ENCODE measurements at places on chromosomes 7 and 10.

DNA sequence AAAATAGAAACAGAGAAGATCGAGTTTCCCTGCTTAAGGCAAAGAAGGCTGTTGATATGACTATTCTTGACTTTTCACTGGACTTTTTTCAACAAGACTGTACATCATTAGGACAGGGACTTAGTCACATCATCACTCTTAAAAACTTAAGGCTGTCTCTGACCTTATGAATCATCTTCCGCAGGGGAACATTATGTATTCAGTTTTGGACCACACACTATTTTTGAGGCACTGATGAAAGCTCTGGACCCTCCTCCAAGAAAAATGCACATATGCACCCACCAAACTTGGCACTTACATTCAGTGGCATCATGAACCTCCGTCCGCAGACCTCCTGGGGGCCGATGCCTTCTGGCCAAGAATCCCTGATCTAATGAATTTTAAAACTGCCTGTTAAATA, 96.4 kb downstream of the CALD1 start:
- no peak for DNase-seq

DNA sequence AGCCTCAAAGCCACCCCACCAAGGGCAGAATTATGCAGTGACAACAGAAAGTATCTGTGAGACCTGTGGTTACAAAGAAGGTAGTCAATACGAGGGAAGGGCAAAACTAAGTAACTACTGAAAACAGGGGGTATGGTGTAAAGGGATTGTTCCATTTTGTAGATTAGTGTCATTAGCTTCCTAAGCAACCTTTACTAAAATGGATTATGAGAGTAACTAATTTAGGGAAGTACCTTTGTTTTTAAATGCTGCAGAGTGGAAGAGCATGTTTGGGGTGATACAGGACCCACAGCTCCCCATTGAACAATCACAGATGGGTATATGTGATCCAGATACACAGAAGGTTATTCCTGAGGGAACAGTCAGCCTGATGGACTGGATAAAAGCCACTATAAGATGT, 51.3 kb upstream of the TAC1 start:
- DNase-seq: no peak

- no peak for DNase-seq
Observed at GRCh38 chr7:151758622-151759540, 118.0 kb downstream of the PRKAG2 start.

GRCh38 chr10:131179361-131179760, 132.2 kb downstream of the TCERG1L start:
- DNase-seq: no peak

DNA sequence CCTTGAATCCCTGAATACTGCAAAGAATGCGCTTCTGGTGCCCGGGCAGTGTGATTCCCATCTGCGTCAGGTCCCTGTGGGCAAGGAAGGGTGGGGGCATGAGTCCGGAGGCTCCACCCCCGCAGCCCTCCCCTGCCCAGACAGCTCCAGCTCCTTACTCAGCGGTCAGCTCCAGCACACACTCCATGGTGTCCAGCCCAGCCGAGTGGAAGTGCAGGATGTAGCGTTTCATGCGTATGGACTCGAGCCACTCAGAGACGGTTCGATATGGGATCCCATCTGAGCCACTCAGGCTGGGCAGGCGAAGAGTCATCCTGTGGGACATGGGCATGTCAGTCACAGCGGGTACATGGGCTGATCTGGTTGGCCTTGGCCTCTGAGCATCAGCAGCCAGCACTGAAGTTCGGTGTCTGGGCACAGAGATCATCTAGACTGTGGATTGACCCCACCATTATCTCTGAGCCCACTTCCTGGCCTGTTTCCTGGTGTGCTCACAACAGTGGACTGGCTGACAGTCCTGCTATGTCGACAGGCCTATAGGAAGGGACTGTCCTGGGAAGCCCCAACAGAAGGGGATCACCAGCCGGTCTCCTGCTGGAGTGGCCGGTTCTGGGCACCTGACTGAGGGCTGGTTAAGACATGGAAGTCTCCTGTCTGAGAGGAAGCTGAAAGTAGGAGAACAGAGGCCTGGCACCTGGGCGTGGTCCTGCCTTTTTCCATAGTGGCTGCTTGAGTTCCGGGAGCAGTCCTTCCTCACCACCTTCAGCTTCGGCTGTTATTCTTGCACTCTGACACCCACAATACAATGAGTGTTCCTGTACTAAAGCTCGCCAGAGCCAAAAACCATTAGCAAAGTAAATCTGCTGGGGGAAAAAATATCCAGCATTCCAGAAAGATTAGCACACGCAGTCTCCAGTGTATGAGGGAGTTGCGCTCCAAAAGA, 10.6 kb downstream of the ZYX start:
- no peak for DNase-seq

DNA sequence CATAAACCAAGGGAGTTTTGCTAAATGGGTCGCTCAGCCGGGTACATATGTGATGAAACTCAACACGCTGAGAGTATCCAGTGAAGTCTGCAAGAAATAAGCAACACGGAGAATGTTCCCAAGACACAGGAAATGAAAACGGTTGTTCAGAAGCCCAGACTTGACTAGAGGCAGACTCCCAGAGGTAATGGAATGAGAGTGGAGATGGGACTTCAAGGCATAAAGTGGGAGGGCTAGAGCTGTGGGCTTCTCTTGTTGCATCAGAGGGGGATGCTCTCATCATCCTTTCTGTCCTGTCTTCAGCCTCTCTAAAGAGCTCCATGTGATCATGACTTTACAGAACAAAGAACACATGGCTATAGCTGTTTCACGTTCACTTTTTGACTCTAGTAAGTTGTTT, 88.3 kb downstream of the BAMBI start:
- no peak for DNase-seq

- no peak for DNase-seq
Observed at GRCh38 chr10:59135275-59135674, 41.2 kb upstream of the PHYHIPL start.

DNA sequence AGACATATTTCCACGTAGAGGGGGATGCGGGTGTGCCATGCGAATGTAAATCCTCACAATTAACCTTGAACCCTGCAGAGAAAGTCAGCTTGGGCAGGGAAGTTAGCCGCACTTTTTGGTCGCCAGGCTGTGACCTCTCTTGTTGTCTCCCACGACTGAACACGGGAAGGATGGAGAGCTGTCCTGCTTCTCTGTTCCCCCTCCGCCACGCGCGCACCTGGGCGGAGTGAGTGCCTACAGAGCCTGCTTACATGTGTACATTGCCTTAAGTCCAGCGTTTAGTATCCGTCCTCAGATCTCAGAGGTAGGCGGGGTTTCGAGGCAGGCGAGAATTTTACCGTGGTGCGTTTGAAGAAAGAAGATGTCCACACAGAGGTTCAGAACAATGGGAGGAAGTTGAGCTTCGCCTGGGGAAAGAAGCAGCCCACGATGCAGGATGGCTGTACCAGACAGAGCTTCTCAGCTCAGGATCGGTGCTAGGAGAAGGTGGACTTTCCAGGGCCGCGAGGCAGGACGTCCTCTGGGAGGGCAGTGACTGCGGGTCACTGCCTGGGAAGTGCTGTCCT, 482 bp upstream of the ERCC6 start:
- peak; percentile 8 for DNase-seq

DNA sequence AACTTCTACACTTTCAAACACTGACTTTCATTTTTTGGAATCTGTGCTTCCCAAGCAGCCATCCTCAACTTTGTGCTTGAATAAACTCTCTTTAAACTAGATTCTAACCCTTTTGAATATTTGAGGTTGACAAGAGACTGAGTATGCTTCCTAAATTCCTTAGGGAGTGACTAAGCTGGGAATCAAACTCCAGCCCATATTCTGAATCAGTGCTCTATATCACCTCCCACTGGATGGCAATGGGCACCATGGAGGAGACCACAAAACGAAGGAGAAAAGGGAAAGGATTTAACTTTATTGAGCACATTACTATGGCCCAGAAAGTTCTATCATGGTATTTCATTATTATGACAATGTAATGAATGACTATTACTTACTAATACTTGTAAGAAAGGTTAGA, 17.2 kb upstream of the SLC26A4 start:
- DNase-seq: no peak

DNA sequence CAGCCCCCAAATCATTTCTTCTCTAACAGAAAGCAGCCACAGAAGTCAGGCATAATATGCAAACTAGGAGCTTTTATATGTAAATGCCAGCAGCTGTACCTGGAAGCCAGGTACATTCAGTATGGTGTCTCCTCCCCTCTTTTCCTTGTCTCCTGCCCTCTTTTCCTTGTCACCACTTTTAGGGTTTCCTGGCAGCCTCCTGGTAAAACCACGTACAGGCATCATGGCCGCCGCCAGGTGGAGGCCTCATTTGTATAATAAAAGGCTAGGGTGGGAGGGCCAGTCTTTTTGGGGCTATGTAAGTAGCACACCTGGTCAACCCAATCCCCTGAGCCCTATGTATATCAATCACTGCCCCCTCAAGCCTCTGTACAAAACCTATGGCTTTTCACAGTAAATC, 28.7 kb downstream of the PDZD8 start:
- no peak for DNase-seq

- no peak for DNase-seq
Observed at GRCh38 chr7:112386619-112387018, 63.6 kb upstream of the IFRD1 start.

- DNase-seq: no peak
Observed at GRCh38 chr10:90587081-90587491, 270.8 kb downstream of the HTR7 start.

GRCh38 chr7:128352153-128352537, 8.4 kb upstream of the RBM28 start:
- DNase-seq: peak; percentile 29

GRCh38 chr7:31372231-31372959, 31.9 kb upstream of the NEUROD6 start:
- DNase-seq: no peak

DNA sequence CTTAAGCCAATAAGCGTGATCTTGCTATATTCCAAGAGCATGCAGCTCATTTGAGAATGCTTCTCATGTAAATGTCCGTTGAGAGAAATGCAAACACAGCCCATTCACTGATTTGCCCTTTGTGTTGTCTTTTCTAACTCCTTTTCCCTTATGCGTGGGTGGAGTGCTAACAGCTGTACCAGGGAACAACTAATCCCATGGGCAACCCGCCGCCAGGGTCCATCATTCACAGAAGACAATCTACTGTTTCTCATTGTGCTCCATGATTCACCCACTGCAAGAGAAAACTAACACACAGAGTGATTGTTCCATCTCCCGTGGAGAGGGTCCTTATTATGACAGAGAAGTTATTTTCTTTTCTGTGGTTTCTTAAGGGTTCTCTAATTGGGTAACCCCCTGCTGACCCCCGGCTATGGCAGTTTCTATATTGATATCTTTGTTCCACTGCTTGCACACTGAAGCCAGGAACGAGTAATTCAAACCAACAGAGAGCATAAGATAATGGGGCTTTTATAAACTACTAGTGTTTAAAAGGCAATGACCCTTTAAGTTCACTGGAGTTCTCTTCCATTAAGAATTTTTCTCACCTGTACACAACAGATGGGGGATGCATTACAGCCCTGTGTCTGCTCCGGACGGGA, 298.7 kb downstream of the BAMBI start:
- DNase-seq: no peak

GRCh38 chr7:52233248-52233647, 802.2 kb upstream of the POM121L12 start:
- no peak for DNase-seq

GRCh38 chr10:45438466-45439090, 64.6 kb downstream of the ALOX5 start:
- DNase-seq: no peak

GRCh38 chr7:81501220-81501619, 268.6 kb downstream of the HGF start:
- DNase-seq: no peak

DNA sequence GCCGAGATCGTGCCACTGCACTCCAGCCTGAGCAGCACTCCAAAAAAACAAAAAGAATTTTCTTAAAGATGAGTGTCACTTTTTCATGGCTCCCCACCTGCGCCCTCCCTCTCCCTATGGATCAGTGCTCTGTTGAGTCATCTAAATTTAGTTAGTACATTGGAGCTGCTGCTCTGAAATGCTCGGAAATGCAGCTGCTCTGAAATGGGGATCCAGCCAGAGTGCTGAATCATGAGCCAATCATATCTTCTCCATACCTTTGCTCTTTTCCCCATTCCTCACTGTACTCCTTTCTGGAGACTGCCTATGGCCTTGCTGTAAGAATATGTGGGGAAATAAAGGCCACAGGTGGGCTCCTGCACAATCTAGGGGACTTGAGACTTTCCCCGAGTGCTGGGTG, 188.8 kb downstream of the ZNF438 start:
- DNase-seq: no peak

GRCh38 chr10:43078986-43079273, 2.1 kb downstream of the RET start:
- DNase-seq: peak; percentile 11

GRCh38 chr7:29815181-29816105, 9.1 kb downstream of the WIPF3 start:
- no peak for DNase-seq

GRCh38 chr7:11786186-11786585, 45.8 kb downstream of the THSD7A start:
- no peak for DNase-seq

DNA sequence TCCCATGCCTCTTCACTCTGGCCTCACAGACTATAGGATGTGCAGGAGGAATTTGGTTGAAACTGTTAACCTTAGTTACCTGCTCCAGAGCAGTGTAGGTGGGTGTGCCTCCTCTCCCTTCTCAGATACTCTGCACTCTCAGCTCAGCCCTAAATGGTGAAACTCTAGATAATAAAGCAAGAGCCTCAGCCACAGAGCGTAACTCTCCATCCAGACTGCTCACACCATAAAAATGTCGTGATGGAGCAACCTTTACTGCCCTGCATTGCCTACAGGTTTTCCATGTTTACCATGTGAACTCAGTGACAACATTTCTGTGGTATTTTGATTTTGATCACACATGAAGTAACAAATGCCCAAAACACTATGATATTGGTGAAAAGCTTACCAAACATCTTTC, 227.7 kb downstream of the CREB5 start:
- DNase-seq: no peak

- no peak for DNase-seq
Observed at GRCh38 chr10:132548106-132548823, 10.7 kb downstream of the INPP5A start.

- no peak for DNase-seq
Observed at GRCh38 chr10:74502963-74503608, 323.3 kb upstream of the KAT6B start.

- no peak for DNase-seq
Observed at GRCh38 chr10:81021428-81022129, 483.9 kb downstream of the SH2D4B start.

DNA sequence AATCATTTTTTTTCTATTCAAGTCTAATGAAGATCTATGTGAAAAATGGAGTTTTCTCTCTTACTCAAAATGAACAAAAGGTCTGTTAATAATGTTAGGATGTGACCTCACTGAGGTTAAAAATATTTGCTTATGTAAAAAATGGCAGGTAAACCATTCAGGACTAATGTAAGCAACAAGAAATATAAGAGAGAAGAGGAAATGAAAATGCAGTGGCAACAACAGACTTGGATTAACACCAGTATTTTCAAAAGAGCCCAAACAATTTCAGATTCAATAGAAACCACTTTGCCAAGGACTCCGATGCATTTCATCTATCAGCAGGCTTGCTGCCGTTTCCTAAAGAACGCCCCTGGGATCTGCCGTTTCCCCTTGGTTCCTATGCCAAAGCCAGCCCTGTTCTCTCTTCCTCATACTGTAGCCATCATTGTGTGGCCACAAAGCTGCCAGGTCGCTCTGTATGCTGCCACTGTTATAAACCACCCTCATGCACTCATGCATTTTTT, 66.4 kb downstream of the MTURN start:
- DNase-seq: no peak

GRCh38 chr7:156004265-156005201, 192.3 kb upstream of the SHH start:
- DNase-seq: no peak

All from stimulated activated CD4-positive, alpha-beta T cell treated with anti-CD3 and anti-CD28 coated beads, Interleukin-12 subunit alpha, Interleukin-12 subunit beta, amount 100 ng/mL, for 4 hours (primary cell).